ENCODE measurements at places on chromosomes 2 and 18.

DNA sequence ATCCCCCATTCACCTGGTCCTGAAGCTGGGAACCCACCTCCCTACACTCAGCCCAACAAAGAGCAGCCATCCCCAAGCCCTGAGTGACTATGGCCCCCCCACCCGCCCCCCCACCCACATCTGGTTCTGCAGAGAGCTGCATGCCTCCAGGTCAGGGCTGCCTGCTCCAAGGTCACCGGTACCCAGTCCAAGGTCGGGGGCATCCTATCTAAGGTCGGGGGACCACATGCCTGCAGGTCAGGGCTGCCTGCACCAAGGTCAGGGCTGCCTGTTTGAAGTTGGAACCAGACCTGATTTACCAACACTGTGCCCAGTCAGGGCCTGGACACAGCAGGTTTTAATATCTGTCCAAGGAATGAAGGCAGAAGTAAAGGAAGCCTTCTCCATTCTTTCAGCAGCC, 66.1 kb upstream of the GPC1 start:
- DNase-seq: no peak

DNA sequence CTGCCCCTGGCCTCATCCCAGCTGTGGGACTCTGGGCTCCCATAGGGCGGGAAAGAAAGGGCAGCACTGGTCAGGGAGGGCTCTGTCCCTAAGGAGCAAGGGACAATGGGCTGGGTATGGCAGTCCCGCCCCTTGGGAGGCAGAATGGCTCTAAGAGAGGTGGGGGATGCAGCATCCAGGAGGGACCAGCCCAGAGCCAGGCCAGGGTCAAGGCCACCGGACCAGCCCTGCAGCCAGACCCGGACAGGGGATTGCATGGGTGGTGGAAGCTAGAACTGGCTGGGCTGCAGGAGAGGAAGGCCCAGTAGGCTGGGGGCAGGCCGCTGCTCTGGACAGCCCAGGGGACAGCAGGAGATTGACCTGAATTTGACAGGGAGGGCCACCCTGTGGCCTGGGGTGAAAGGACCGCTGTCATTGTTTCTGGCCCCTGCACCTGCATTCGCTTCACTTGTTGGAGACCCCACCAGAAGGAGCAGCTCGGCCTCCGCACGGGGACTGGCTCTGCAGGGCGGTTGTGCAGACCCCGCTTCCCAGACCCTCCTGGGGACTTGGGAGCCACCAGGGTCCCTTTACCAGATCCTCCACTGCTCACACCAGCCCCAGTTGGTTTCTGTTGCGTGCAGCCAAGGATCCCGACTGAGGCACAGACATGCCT, 14.6 kb downstream of the RAMP1 start:
- DNase-seq: no peak

DNA sequence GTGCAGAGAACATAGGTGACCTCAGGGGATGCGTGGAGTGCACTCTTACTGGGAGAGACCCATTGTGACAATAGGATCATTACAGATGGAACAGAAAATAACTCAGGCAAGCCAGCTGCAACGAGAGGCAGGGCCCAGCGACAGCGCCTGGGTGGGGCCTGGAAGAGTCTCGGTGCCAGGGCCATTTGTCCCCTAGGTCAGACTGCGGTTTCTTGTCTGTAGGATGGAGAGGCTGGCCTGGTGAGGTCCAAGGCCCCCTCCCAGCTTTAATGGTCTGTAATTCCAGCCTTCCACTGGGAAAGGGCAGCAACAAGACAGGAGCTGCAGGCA, 208.6 kb upstream of the APCDD1 start:
- no peak for DNase-seq

DNA sequence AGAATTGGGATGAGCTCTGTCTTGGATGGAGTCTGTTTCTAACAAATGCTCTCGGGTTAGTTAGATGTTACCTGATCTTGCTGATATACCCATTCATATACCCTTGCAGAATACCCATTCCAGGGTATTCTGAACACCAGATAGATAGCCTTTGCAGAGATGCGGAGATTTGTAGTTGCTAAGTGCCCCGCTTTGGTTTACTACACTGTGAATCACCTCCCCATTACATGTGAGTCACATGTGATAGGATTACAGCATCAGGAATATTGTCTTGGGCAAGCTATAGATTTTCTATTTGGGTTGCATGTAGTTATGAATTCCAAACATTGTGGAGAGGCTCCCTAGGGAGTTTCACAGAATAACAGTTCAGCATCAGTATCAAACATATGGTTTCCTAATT, 3.8 kb downstream of the VSNL1 start:
- no peak for DNase-seq

DNA sequence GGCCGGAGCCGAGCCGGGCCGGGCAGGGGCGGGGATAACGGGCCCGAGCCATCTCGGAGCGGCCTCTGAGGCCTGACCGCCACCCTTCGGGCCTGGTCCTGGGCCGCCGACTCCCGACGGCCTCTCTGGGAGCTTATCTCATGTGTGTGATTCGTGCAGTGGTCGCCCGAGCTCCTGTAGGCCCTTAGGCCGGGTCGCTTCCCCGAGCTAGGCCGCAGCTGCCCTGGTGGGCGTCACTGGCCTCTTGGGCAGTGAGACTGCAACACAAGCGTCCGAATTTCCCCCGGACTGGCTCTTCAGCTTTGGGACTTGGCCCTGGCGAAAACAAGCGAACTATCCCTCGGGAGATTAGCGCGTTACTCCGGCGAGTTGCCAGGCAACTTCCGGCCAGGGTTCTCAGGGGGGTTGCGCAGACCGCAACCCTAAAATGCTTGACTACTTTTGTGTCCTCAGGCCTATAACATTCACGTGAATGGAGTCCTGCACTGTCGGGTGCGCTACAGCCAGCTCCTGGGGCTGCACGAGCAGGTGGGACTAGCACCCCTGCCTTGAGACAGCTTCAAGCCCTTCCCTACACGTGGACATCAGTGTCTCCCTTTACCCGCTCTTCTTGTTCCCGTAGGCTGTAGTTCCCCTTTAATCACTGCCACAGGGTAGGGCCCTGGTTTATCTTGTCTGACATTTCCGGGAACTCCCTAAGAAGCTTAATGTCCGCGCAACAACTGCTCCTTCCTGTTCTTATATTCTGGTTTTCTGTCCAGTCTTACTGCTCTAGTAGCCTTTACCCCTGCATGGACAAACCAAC, 602 bp downstream of the SNX17 start:
- no peak for DNase-seq

GRCh38 chr18:49016648-49017539, 66.1 kb upstream of the SMAD7 start:
- no peak for DNase-seq

- DNase-seq: no peak
Observed at GRCh38 chr2:44817673-44818335, 123.7 kb upstream of the SIX3 start.

- DNase-seq: no peak
Observed at GRCh38 chr2:96325884-96326255, 753 bp downstream of the ITPRIPL1 start.

GRCh38 chr2:67663776-67664175, 266.6 kb downstream of the ETAA1 start:
- DNase-seq: no peak

- no peak for DNase-seq
Observed at GRCh38 chr2:119158563-119159347, at the start of gene C1QL2. TSS of gene C1QL2 (minus strand) at chr2:119158751. CDS start at chr2:119158269, 482 bp downstream.

GRCh38 chr2:168165985-168166901, 81.2 kb downstream of the STK39 start:
- no peak for DNase-seq

DNA sequence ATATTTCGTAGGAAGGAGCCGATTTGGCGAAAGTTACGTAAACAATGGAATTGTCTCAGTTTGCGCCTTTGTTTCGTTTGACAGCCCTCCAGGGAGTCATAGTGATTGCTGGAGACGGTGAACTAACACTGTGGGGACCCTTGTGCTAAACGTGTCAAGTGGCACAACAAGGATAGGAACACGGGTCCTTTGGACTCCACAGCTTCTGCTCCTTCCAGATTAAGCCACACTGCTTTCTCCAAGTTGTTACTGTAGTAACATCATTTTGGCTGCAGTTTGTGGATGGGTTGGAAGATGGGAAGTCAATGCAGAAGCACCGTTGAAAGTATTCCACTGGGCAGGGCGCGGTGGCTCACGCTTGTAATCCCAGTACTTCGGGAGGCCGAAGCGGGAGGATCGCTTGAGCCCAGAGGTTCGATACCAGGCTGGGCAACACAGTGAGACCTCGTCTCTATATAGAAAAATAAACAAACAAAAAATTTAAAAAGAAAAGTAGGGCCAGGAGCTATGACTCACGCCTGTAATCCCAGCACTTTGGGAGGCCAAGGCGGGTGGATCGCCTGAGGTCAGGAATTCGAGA, 636 bp upstream of the IMMT start:
- no peak for DNase-seq

DNA sequence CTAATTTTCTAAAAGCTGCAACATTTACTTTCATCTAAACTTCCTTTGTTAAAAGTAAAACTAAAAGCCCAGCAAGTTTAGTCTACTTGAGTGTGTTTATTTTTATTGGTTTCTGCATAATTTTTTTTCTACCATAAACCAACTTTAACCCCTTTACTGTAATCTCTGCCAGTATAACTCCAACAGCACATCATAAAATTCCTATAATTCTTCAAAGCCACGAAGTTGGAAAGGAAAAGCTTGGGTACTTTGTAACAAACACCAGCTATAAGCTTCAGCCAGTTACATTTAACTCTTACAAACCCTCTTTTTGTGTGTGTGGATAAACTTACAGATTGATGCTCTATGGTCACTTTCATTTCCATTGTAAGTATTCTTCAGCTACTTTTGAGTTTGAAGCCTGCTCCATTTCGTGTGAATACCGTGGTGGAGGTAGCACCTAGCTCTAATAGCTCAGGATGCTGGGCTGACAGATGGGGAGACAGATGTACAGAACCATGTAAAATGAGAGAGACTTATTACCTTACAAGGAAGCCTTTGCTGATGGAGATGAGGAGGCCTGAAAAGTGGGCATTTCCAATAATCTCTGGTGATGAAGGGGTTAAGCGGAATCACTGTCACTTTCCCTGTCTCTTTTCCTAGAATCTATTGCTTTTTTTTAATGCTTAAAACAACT, 42.5 kb downstream of the ZEB2 start:
- DNase-seq: no peak

DNA sequence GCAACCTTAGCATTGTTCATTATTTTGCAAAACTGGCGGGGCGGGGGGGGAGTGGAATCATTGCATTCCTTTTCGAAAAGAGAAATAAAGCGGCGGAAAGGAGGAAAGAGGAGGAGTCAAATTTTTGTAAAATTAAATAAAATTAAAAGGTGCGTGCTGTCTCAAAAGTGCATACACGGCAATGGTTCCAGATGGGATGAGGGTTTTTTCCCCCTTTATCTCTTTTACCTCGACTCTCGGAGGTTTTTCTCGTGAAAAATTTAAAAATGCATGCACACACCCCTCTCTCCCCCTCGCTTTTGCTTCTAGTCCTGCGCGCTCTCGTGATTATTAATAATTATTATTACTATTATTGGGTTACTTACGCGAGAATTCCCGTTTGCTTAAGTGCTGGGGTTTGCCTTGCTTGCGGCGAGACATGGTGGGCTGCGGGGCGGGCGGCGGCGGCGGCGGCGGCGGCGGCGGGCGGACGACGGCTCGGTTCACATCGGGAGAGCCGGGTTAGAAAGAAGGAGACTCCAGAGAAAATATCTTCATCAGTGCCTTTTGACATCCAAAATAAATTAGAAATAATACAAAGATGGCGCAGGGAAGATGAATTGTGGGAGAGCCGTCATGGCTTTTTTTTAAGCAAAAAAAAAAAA, 481 bp downstream of the BCL11A start:
- no peak for DNase-seq

Data from right renal cortex interstitium (tissue), 3 donors.